Spleen (tissue), 13 donors: ENCODE measurements at places on chromosomes 13 and 19. TPM values are rescaled to one million over a fixed set of nuclear protein-coding genes. Genes with fewer than 3 reads are reported as not detected.

CDC34 gene
- total RNA-seq: 41.6 TPM

GRCh38 chr19:54444737-54445136 is 4.3 kb upstream of the LENG8 start:
- DNase-seq: no peak

RGL3 gene
- total RNA-seq: 48.9 TPM

GRCh38 chr13:68715651-68716050 is 1392.0 kb upstream of the ATXN8OS start:
- DNase-seq: no peak

GRCh38 chr19:56324436-56324835 is 9.8 kb upstream of the ZSCAN5A start:
- DNase-seq: no peak

LHB gene
- total RNA-seq: not detected

- no peak for DNase-seq
Measured at GRCh38 chr19:17722655-17723240, 3.5 kb downstream of the MAP1S start.

- DNase-seq: no peak
Measured at GRCh38 chr13:80082396-80083080, 258.4 kb downstream of the SPRY2 start.

GRCh38 chr19:1379126-1379905 is 4.4 kb upstream of the NDUFS7 start:
- DNase-seq: no peak

DNA sequence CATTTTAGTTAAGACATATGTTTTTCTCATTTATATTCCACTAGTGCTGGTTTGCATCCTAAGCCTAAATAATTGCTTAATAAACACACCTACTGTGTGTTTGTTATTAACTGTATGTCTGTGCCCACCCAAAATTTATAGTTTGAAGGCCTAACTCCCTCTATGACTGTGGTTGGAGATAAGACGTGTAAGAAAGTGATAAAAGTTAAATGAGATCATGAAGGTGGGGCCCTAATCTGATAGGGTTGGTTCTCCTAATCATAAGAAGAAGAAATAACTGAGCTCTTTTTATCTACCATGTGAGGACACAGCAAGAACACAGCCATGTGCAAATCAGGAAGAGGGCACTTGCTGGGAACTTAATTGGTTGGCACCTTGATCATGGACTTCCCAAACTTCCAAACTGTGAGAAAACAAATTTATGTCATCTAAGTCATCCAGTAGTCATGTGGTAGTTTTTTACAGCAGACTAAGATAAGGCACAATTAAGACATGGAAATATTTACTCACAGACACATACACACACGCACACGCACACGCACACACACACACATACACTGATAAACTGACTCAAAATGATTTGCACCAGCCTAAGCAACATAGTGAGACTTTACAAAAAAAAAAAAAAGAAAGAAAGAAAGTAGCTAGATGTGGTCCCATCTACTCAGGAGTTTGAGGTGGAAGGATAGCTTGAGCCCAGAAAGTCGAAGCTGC is 662.1 kb downstream of the PCDH9 start:
- no peak for DNase-seq

TSSK6 gene
- total RNA-seq: 2.3 TPM

GRCh38 chr13:43991773-43992201 is 112.1 kb downstream of the LACC1 start:
- DNase-seq: no peak

GRCh38 chr13:32645854-32646253 is 59.6 kb downstream of the PDS5B start:
- no peak for DNase-seq

DNA sequence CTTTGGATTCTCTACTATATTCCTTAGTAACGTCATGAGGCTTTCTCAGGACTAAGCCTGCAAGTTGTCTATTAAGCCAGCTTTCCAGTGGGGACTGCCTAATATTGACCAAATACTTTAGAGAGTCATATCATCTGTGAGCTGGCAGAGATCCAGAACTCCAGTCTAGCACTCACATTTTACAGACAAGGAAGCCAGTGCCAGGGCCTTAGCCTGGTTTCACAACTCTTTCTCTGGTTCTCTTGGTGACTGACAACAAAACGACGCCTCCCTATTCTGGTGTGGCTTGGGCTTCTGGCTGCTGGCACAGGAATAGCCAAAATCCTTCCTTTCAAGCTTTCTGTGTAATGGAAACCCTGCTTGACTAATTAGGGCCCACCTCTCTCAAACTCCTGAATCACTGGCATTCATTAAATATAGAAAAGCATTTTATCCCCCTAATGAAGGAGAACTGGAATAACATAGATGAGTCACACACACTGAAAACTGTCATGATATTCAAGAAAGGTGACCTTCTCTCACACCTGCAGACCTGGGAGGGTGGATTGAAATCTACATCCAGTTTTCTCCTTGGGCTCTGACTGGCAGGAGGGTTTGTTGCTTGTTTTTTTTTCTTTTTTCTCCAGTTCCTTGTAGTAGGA is 75.2 kb upstream of the UBL3 start:
- DNase-seq: no peak

DNA sequence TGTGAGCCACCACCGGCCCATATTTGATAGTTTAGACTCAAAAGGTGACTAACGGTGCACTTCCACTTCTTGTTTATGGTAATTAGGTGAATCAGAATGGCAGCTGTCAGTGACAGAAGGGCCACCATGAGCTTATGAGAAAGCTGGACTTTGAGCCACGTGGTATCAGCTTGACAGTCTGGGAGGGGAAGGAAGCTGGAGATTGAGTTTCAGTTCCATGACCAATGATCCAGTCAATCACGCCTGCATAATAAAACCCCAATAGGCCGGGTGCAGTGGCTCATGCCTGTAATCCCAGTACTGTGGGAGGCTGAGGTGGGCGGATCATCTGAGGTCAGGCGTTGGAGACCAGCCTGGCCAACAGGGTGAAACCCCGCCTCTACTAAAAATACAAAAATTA is 8.2 kb downstream of the EID2B start:
- DNase-seq: no peak

SULT2B1 gene
- total RNA-seq: not detected

- no peak for DNase-seq
Measured at GRCh38 chr13:45341799-45342500, 967 bp upstream of the TPT1 start.

FAM216B gene
- not detected for total RNA-seq

DNA sequence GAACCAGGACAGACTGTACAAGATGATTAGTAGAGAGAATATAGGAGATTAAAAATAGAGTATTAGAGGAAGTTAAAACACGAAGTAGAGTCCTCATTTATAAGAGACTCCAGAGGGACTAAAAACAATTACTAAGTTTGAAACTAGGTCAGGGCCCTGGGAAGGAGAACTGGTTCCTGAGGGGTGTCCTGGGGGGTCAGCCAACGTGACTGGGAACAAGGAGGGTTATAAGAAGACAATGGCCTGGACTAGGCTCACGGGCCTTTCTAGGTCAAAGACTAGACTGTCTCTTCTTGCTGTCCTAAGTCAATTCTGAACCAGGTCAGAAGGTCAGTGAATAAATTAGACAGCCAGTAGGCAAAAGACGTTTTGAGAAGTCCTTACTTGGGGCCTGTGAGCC is 165.3 kb downstream of the IER2 start:
- no peak for DNase-seq

GRCh38 chr13:35784286-35784951 is 307.9 kb upstream of the MAB21L1 start:
- no peak for DNase-seq

DNA sequence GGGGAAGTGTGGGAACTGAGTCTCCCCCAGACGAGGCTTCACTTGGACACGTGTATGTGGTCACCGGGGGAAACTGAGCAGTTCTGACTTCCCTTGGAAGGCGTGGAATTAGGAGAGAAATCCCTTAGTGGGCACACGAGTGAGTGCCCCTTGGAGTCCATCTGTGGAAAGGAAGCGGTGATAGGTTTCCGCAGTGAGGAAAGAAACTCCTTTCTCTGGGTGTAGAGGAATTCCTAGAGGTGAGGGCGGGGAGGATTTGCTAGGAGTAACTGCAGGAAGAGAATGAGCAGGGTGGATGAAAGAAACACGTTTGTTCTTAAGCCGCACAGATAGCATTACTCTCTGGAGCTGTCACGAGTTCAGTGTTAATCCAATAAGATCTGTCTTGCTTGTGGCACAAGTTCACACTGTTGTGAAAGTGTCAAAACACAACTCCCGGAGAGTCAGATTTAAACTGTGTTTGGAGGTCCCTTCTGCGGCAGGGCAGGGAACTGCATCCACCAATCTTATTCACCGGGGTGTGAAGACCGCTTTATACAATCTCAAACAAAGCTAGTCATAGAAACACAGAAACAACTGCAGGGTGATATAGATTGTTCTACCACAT is 1.2 kb downstream of the KL start:
- no peak for DNase-seq

DNA sequence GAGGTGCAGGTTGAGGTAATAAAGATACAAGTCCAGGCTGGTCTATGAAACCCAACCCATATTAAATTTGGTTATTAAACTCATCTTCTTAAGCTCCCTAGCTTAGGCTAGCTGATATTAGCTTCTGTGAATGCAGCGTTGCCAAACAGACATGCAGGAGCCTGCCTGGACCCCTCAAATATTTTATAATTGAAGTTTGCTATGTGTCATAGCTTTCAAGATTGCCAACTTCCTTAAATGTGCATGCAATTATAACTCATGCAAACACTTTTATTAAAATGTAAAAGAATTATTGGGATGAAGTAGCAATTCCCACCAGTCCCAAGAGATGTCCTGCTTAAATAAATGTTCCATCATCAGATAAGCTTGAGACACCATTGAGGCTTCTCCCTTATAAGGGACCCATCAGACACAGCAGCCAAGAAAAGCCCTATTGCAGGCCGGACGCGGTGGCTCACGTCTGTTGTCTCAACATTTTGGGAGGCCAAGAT is 51.3 kb downstream of the MBNL2 start:
- DNase-seq: no peak
